ENCODE measurements at places on chromosomes 2 and 18.

DNA sequence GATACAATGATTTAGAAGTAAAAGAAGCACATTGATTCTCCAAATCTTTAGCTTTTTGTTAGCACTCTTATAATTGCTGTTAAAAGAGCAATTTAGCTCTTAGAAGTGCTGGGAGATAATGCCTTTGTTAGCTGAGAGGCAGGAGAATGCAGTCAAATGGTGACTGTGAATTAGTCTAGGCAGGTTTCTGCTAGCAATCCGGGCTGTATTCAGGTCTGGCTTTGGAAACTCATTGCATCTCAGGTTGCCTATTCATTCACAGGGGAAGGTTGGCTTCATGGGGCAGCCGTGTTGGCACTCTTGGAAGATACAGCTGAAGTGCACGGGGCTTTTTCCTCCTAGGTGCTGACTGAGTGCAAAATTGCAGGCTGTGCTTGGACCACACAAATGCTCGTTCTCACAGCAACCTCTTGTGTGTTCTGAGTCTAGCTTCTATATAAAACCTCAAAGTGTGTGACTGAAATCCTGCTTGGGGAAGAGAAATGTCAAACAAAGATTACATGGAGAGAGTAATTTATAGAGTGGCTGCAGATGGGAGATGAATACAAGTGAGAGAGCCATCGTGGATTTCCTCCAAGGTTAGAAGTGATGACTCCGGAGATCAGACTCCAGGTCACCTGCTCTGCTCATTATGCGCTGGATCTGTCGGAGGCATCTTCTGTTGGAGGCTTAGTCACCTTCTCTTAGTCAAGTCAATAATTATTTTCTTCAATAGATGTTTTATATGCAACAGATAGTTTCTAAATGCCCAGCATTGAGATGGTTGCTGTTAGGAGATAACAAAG lies 167.8 kb downstream of the PMAIP1 start:
- no peak for DNase-seq

- DNase-seq: no peak
These were observed 434.1 kb upstream of the HS6ST1 start for GRCh38 chr2:128752691-128753263.

DNA sequence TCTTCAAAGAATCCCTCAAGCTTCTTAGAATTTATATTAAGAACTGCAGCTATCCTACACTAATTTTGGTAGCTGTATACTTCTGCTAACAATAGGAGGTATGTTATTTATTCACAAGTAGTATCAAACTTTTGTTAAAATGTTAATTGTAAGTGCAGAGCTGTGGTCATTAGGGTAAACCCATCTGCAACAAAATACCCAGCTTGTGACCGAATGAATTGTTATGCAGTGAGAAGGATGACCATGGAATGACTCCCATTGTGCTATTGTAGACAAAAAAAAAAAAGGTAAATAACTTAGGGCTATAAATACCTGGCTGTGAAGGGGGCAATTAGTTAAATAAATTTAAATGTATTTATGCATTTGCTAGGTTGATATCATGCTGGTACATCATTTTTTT lies 186.1 kb downstream of the ADCYAP1 start:
- DNase-seq: no peak

DNA sequence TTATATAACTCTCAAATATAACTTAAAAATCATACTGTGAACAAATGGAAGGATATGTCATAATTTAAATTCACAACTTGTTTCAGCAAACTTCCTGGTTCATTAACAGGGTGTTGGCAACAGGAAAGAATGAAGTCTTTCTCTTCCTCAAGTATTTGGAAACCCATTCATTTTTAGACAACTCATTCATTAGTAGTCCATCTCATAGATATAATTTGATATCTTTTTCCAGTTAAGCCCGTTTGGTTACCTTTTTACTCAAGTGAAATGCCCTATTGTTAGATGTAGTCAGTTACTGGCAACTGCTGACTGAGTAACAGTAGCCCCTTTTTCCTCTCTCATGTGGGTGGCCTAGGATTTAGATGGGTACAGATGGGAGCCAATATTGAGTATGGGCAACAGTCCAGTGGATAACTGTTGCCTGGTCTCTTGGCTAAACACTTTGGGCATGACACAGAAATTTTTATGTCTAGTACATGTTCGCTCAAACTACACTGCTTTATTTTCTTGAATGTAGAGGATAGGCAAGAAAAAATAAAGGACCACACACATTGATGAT lies 4.6 kb upstream of the UGP2 start:
- no peak for DNase-seq

DNA sequence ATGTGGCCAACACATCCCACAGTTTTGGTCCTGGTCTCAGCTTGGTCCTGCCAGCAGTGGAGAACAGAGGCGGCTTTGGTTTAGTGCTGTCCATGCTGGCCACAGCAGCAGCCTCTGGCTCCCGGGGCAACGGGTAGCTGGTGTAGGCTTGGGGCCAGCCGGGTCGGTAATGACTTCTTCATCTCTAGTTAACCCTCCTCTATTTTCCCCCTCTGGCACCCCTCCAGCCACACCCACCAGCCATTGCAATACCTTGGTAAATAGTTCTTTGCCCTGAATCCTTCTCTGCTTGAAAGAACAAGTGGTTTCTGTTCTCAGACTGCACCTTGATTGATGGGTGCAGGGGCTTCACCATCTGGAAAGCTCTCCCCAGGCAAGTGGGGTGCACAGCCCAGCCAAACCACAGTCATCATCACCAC lies 31.7 kb upstream of the ZNF396 start:
- DNase-seq: no peak
